Amniotic stem cell (primary cell): ENCODE measurements at places on chromosomes 7 and 10.

GRCh38 chr10:32957341-32958084 is 517 bp downstream of the ITGB1 start:
- DNase-seq, result no peak

GRCh38 chr7:112753298-112753697 is 36.9 kb downstream of the TMEM168 start:
- DNase-seq, result no peak

DNA sequence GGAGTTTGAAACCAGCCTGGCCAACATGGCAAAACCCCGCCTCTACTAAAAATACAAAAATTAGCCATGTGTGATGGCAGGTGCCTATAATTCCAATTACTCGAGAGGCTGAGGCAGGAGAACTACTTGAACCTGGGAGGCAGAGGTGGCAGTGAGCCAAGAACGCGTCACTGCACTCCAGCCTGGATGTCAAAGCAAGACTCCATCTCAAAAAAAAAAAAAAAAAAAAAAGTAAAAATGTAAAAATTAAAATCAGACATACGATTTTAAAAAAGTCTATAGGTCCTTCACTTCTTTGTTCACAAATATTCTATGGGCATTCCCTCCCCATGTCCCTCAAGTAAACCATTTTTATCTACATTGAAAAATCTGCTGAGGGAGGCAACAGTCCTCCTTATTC is 34.9 kb upstream of the TLL2 start:
- no peak for DNase-seq

DNA sequence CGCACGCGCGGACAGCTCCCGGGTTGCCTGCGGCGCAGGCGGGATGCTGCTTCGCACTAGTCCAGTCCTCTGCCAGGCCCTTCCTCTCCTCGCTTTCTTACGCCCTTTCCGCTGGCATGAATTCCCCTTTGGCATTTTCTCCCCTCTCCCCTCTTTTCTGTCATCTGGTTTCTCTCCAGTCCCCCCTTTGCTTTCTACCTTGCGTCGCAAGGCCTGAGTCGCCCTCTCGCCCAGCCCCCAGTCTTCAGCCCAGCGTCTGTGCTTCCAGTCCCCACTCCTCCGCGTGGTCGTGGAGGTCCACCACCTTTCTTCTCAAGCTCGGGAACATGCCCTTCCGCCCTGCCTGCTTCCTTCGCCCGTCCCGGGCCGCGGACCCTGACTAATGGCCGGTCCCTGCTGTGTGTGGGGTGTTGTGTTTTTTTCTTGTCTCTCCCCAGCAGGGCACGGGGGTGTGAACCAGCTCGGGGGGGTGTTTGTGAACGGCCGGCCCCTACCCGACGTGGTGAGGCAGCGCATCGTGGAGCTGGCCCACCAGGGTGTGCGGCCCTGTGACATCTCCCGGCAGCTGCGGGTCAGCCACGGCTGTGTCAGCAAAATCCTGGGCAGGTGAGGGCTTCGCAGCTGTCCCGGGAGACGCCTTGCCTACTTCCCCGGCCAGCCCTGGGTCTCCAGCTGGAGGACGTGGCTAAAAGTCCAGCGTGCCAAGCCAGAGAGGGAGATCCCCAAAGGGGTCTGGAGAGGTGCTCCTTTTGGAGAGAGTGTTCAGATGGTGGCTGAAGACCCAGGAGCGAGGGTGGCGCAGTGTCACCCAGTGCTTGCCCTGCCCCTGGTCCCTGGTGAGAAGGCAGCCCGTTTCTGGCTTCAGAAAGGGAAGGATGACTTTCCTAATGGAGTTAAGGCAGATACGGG is 4.2 kb downstream of the PAX2 start:
- no peak for DNase-seq

DNA sequence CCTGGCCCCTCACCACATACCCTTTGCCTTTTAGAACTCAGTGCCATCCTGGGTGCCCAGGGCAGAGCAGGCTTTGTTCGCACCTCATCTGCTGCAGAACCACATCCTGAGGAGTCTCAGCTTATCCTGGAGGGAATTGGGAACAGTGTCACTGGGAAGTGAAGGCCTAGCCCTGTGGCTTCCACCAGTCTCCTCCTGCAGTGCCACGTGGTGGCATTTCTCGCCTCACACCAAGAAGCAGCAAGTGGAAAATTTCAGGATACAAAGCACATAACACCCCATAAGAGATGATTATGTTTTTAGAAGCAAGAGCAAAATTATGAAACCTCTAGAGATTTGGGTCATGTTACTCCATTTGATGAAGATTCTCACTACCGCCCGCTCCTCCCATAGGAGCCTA is 26.8 kb downstream of the UBE2D4 start:
- DNase-seq, result no peak

- DNase-seq, result no peak
Measured at GRCh38 chr7:4182605-4183300, 499.3 kb upstream of the FOXK1 start.

DNA sequence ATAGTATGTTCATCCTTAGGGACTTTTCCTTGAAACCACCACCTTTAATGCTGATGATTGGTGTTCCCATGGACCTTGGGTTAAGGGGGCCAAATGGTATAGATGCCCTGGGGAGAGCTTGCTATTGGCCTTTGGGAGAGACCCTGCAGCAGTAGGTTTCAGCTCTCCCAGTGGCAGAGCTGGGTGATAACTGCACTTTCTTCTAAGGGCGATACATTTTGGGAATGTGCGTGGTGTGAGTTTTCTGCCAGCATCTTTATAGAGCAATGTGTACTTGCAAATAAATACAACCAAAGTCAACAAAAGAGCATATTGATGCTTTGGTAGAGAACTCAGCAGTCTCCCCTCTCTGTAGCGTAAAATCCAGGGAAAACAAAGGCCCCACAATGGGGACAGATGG is 404.1 kb downstream of the PAXIP1 start:
- no peak for DNase-seq

GRCh38 chr7:55491346-55491745 is 81.0 kb downstream of the VOPP1 start:
- DNase-seq, result no peak

DNA sequence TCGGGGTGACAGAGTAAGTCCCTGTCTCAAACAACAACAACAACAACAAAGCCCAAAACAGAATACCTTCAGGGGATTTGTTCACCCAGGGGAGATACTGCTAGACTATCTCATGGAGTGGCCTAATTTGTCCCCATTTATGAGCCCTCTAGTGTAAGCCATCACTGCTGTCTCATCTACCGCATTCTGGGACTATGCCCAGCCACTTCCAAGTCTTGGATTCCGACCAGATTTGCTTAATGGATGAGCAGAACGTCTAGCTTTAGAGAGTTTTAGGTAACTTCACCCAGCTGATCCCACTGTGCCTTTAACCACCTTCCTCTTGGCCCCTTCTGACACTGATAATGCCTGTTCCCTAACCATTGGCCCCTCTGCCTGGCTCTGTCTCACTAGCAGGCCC is 47.1 kb downstream of the PAPSS2 start:
- no peak for DNase-seq
